ENCODE measurements at places on chromosomes 5 and 9.

DNA sequence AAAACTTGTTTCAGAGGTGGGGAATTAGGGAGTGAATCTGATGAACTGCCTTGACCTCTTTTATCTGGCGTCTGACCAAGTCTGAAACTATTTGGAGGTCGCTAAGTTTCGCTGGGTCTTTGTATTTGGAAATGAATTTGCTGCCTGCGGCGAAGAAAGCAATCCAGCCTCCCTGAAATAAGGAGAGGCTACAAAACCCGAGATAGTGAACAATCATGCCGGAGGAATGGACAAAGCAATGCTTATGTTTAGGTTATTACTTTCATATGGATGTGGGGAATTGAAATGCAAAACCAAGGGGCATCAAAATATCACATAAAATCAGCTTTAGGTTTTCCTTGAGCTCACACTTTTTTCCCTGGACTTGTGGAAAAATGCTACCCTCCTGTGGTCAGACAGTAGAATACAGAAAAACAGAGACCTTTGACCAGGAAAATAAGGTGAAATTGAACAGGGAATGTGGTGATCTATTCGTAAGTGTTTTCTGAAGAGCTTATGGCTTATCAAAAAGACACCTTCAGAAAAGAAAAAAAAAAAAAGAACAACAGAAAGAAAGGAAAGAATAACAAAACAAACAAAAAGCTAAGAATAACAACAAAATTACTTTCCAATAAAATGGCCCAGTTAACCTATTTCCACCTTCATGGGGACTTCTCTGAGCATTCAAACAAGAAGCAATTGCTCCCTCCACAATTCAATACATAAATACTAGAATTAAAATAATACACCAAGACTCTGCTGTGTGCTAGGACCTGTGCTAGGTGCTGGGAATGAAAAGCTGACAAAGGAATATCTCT, 68.6 kb upstream of the DPYSL3 start:
- DNase-seq, result no peak

GRCh38 chr5:14036514-14036913, 92.0 kb upstream of the DNAH5 start:
- no peak for DNase-seq

DNA sequence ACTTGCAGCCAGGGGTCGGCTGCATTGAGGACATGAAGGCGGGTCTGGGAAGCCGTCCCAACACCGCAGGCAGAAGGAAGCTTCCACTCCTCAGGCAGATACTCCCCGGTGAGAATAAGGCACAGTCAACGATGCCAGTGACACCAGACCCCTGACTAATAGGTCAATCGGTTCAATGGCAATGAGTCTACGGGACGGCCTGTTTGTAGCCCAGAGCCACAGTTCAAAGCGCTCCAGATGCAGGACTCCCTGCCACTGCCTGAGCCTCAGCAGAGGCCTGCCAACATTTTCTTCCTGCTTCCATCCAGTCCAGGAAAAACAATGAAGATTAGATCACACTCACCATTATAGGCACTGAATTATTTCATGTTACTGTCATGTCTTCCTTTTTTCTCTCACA, 84.5 kb upstream of the SIMC1 start:
- no peak for DNase-seq

GRCh38 chr5:75616971-75617621, 5.8 kb downstream of the ANKDD1B start:
- DNase-seq, result no peak
